K562 (cell line): ENCODE measurements at places on chromosomes 13 and 19.

GRCh38 chr13:39956036-39956435 is 300.6 kb downstream of the COG6 start:
- no peaks in the 10 kb centered on the region for H3K27me3 ChIP-seq
- no peaks in the 10 kb centered on the region for H3K4me1 ChIP-seq
- H3K27ac ChIP-seq, result no peak overlapping the region
- H3K36me3 ChIP-seq, result no peaks in the 10 kb centered on the region
- no peak for DNase-seq

GRCh38 chr13:80265348-80265747 is 75.6 kb downstream of the SPRY2 start:
- H3K4me1 ChIP-seq, result no peaks in the 10 kb centered on the region
- H3K27ac ChIP-seq, result no peak overlapping the region
- no peaks in the 10 kb centered on the region for H3K27me3 ChIP-seq
- no peaks in the 10 kb centered on the region for H3K36me3 ChIP-seq
- DNase-seq, result no peak
- no peak overlapping the region for H3K4me3 ChIP-seq

DNA sequence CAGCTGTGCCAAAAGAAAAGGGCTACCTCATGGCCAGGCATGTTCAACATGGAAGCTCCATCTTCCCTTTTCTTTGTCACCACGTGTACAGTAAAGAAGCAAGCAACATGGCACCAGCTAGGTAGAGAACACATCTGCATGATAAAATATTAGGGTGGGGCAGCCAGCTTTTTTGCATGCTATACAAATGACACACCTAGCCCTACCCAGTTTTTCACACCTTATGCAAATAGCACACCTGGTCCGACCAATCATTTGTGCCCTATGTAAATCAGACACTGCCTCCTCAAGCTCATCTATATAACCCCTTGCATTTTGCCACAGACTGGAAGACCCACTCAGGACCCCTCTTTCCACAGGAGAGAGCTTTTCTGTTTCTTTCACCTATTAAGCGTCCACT is 85.5 kb downstream of the STOML3 start:
- no peak overlapping the region for H3K4me3 ChIP-seq
- H3K36me3 ChIP-seq, result no peaks in the 10 kb centered on the region
- DNase-seq, result no peak
- no peak overlapping the region for H3K27ac ChIP-seq
- no peaks in the 10 kb centered on the region for H3K4me1 ChIP-seq

GRCh38 chr19:34436716-34437115 is 8.5 kb downstream of the UBA2 start:
- H3K27me3 ChIP-seq, result no peaks in the 10 kb centered on the region
- no peak for DNase-seq
- peaks cover 96% of the 10 kb centered on the region for H3K36me3 ChIP-seq
- no peaks in the 10 kb centered on the region for H3K4me1 ChIP-seq
- H3K27ac ChIP-seq, result no peak overlapping the region

DNA sequence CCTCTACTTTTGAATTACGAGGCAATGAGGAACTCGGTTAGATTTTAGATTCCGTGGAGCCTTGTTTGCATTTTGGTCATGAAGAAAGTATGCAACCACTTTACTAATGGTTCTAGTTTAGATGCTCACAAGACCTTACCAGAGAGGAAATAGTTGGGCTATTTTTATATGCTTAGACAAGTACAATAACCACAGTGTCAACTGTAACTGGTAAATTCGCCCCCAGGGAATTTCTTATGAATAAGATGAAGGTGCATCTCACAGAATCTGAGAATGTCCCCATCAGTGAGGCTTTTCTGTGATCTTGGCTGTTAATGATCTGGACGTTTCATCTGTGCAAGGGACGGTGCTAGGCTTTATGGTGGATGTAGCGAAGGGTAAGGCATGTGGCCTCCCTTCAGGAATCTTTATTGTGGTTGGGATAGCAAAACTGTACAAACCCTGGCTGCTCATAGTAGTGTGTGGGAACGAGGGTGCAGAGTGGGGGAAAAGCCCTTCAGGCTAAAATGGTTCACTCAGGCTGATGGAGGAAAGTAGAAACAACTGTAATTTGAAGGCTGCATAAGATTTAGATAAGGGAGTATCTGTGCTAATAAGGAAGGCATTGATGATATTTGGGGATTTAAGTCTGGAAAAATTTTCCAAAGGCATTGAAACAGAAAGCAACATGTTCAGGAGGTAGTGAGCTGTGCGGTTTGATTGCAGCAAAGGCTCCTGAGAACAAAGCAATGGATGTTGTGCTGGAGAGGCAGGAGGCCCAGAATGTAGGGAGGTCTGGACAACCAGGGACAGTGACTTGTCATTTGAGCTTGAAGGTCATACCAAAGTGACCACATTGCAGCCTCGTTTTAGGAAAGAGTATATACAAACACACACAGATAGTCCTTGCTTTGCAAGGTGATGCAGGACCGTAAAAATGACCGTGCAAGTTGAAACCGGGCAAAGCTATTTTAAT is 28.4 kb downstream of the UBAC2 start:
- peaks cover 12% of the 10 kb centered on the region; the same call in 2 of the 3 replicates for H3K4me1 ChIP-seq
- H3K27ac ChIP-seq, result no peak overlapping the region
- DNase-seq, result no peak
- H3K36me3 ChIP-seq, result peaks cover 7% of the 10 kb centered on the region; the same call in 1 of the 3 replicates
- H3K27me3 ChIP-seq, result no peaks in the 10 kb centered on the region
- no peak overlapping the region for H3K4me3 ChIP-seq

GRCh38 chr13:32017474-32017873 is 14.1 kb upstream of the FRY start:
- H3K4me3 ChIP-seq, result no peak overlapping the region
- H3K27ac ChIP-seq, result no peak overlapping the region
- no peak for DNase-seq
- H3K27me3 ChIP-seq, result no peaks in the 10 kb centered on the region
- no peaks in the 10 kb centered on the region for H3K4me1 ChIP-seq

GRCh38 chr19:387777-388176 is 21.2 kb downstream of the C2CD4C start:
- peaks cover 2% of the 10 kb centered on the region; the same call in 1 of the 3 replicates for H3K4me1 ChIP-seq
- no peak for DNase-seq
- no peak overlapping the region for H3K27ac ChIP-seq
- H3K36me3 ChIP-seq, result no peaks in the 10 kb centered on the region
